Subcutaneous adipose tissue (tissue), 4 donors: ENCODE measurements at places on chromosomes 7 and 10. TPM values are rescaled to one million over a fixed set of nuclear protein-coding genes. Genes with fewer than 3 reads are reported as not detected.

The FFAR4 gene
- 1.8 TPM for total RNA-seq

The STAM gene
- total RNA-seq, result 14.5 TPM

The PDE1C gene
- total RNA-seq, result 6.1 TPM

The ARMC3 gene
- not detected for total RNA-seq

The SORBS1 gene
- 690 TPM for total RNA-seq

The AKR1C8 gene
- 1.5 TPM for total RNA-seq

The OR9A2 gene
- total RNA-seq, result not detected
